ENCODE measurements at places on chromosomes 5 and 9.

DNA sequence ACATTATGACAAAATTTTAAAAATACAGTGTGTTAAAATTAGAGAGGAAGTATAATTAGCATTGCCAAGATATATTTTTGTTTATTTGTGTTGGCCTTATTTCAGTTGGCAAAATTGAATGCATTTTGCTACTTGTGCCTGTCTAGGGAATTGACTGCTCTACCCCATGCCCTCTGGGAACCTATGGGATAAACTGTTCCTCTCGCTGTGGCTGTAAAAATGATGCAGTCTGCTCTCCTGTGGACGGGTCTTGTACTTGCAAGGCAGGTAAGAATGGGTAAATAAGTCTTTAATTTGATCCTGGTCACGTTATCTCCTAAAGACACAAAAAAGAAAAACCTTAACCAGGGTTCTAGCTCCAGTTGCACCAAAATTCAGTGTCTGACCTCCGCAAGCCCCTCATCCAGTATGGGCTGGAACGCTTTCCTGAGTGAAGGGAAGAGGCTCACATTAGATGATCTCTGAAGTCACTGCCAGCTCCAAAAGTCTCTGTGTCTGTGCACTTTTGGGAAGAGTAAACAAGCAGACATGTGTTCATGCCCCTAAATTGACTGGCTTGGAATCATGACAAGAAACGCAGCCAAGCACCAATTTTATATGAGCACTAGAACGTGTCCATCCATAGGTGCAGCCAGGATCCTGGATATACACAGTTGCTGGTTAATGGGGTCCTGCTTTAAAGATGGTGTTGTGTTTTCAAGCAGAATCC lies 98.3 kb upstream of the PRRC1 start:
- DNase-seq: no peak

- no peak for DNase-seq
Observed at GRCh38 chr9:119868694-119869093, 499.5 kb upstream of the BRINP1 start.

DNA sequence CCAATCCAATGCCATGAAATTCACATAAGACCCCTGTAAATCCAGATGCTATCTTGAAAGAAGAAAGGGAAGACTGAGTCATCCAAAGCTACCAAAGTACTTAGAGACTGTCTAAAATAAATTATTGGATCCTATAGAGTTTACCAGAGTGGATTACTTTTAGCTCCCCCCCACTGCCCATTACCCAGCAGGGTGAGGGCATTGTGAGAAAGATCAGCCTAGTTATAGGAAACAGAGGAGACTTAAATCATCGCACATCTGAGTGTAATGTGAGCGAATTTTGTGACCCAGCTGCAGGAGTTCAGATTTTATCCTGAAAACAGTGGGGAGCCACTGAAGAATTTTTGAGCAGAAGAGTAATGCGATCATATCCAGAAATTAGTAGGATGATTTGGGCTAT lies 1.6 kb upstream of the ENHO start:
- DNase-seq: no peak

DNA sequence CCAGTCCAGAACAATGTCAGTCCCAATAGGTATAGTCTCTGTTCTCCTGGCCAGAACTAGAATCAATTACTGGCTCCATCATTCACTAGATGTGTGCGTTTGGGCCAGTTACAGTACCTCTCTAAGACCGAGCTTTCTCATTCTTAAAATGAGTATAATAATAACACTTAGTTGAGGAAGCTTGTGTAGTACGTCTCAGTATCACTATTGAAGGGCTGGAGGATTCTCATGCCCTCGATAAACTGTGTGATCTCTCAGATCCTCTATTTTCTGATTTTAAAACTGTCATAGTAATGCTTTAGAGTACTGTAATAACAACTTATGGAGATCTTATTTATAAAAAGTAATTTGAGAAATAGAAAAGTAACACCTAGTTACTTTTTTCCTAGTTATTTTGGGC lies 50.7 kb downstream of the CDKN2A start:
- DNase-seq: no peak

GRCh38 chr9:125948887-125949596 lies 201.9 kb downstream of the PBX3 start:
- DNase-seq: no peak

DNA sequence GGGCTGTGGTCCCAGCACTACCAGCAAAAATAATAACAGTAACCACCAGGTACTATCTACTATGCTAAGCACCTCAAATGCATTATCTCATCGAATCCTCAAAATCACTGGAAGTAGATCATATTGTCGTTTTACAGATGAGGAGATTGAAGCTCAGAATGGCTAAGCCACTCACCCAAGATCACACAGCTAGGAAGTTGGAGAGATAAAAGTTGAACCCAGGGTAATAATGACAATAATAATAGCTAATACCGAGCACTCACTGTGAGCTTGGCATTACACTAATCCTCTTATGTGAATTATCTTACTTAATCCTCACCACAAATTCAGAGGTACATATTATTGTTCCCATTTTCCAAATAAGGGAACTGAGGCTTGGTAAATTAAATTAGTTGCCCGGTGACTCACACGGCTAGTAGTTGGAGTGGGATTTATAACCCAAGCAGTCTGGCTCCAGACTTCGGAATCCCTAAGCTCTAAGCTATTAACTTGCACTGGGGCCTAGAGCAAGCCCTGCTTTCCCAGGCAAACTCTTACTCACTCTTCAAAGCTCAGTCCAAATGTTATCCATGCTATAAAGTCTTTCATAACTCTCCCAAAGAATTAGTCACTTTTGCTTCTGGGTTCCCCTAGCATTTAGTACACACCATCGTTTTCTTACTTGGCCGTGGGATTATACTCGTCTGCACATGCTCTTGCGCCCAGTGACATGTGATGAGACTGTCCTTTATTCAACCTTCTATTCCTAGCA lies 3.8 kb downstream of the ARSI start:
- DNase-seq: no peak
